ENCODE measurements at places on chromosomes 3 and 15.

DNA sequence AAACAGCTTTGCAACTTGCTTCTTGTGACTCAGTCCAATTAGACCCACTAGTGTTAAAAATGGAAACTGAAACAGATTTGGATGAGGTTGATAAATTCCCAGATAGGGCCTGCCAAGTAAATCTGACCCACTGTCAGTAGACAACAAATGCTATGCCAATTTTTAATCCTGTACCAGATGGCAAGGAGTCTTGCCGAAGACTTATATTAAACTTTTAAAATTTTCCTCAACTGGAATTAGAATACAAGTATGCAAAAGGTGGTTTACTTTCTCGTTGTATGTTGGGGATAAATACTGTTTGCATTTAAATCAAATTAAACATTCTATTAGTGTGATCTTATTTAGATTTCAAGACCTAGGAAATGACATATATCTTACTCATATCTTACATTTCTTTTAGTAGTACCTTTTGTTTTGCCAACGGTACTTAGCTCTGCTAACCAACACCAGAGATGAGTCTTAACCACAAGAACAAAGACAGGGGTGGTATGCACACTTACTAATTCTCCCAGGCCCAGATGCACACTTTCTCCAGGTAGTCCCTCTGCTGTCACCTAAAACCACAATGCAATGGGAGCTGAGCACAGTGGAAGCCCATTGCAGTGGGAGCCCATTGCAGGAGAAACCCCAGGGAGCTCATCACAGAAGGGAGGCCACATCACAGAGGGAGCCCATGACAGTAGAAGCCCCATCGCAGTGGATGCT lies 77.8 kb downstream of the WWTR1 start:
- DNase-seq: no peak

- no peak for DNase-seq
Measured at GRCh38 chr3:188759336-188760005, 412.3 kb upstream of the TPRG1 start.

DNA sequence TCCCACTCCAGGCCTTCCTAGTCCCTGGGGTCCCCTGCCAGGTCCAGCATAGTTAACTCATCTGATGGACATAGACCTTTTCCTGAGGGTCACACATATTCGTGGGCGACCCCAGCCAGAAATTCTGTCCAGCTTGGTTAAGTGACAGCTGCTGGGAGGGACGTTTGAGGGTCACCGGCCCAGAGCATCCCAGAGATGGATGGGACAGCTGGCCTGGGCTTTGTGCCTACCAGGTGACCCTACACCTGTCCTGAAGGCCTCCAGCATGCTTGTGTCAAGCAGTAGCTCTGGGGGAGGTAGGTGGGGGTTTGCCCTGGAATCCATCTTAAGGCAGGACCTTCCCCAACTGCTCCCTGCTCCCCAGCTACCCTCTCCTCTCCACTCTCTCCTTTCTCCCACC lies 9.1 kb upstream of the DAG1 start:
- DNase-seq: no peak

DNA sequence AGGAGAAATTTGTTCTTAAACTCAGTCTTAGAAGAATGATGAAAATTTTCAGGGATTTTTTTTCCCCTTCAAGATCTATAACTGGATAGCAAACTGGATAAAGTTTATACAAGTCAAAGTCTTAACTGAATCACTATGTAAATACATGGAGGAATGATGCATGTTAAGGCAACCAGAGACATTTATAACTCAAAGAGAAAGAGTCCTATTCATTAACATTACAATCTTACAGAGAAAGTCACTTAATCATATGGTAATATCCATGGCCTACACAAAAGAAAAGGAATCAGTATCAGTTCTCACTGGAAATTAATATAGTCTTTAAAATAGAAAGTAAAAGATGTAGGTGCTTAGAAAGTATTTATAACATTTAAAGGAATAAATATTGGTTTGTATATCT lies 869.1 kb downstream of the TBL1XR1 start:
- DNase-seq: no peak

DNA sequence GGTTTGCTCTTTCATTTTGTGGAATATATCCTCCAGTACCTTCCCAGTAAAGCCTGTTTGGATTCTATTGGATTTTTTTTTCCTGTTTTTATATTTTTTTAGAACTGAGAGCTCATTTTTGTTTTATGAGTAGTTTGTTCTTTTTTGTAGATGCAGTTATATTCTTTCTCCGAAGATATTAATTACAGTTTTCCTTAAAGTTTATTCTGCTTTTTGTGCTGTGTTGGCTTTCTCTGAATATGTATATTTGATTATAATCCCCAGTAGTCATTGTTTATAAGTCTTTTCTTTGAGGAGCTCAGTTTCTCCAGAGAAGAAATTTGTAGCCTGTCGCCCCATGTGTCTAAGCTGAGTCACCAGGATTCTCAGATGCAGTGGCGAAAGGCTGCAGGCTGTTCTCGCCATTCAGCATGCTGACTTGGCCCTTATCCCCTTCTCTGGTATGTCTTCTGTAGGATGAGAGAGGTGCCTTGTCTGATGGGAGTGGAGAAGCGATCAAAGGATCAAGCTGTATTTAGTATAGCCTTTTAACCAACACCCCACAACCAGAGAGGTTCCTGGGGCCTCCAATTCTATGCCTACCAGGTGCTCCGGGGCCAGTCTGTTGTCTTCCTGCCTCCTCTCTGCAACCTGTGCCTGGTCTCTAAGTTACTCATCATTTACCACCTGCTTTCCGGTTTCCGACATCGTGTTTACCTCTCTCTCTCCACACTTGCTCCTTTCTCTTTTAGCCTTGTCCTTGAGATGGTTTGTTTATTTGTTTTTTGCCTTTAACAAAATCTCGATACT lies 31.7 kb upstream of the MFSD1 start:
- DNase-seq: no peak

- DNase-seq: no peak
Measured at GRCh38 chr3:102885289-102885688, 450.5 kb downstream of the ZPLD1 start.

DNA sequence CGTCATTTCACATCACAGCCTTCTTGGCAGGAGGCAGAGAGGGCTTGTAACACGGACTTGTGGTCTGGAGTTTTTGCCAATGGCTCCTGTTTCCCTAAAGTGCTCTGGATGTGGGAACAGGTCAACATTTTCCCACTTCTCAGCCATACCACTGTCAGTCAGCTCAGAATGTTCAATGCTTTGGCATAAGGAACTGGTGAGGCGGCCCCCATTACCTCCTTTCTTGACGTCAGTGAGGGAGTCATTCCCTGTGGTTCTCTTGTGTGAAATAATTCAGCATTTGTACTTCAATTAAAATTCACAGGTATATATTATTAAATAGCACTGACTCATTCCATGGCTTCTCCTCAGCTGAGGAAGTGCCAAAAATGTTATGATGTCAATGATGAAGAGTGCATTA lies 167.1 kb downstream of the P3H2 start:
- no peak for DNase-seq

All from LNCaP clone FGC (cell line).